ENCODE measurements at places on chromosomes 5 and 9. TPM values are rescaled to one million over a fixed set of nuclear protein-coding genes. Genes with fewer than 3 reads are reported as not detected.

Gene ENTREP1
- 3.8 TPM for total RNA-seq

Gene OLFM1
- 1.2 TPM for total RNA-seq

- DNase-seq: no peak
Measured at GRCh38 chr5:176406436-176407052, 9.8 kb downstream of the CLTB start.

DNA sequence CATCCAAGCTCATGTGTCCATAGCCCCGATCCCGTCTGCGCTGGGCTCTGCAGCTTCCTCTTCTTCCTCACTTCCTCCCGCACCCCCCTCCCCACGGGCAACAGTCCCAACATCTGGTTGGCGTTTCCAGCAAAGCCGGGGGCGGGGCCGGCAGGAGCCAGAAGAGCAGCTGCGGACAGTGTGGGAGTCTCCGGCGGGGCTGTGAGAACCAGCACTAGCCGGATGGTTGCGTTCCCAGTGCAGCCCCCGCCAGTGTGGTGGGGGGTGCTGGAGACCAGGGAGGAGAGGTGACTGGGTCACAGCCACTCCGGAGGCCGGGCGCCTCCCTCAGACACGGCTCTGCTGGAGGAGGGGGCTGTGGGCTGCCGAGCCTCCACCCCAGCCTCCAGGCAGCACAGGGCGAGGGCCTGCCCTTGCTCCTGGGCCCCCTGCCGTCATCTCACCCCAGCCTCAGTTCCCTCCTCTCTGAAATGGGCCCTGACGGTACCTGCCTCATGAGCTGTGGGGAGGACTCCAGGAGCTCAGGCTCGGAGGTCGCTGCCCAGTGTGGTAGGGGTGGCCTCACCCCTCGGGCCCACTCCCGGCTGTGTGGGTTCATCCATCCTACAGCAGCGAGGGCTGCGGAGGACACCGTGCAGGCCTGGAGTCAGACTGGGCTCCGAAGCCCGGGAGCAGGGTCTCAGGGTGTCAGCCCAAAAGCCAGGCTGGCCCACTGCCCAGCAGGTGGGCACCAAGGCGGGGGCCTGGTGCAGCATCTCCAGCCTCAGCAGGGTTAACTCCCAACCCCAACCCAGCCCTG, 41.5 kb upstream of the NOTCH1 start:
- no peak for DNase-seq

DNA sequence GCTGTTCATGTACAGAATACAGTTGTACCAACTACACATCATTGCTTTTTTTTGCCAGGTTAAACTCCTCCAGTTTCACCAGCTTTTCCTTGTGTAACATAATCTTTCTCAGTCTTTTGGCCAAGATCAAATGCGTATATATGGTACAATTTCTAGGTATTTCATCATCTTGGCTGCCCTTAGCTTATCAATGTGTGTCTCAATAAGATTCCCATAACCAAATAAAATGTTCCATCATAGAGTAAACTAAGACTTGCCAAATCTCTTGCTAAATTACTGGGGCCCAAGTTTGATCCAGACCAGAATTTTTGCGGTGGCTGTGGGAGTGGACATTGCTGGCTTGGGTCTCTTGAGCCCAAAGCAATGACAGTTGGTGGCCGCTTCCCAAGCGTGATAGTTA, 24.3 kb upstream of the ERBIN start:
- no peak for DNase-seq

Gene TRPM3
- not detected for total RNA-seq

DNA sequence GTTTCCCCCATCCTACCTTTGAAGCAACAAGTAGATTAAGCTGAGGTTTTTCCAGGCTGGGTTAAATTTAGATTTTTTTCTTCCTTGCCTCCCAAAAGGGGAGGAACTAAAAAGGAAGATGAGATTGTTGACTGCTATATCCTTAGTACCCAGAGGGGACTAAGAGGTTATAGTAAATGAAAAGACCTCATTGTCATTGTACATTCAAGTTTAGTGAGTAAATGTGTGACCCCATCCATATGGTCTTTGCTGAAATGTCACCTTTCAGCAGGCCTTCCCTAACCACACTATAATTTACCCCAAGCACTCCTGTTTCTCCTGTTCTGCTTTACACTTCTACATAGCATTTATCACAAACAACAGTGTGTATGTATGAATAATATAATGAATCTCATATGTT, 35.8 kb upstream of the CHD1 start:
- no peak for DNase-seq

- no peak for DNase-seq
Measured at GRCh38 chr9:78280982-78281668, 15.8 kb upstream of the PSAT1 start.

- no peak for DNase-seq
Measured at GRCh38 chr9:7105095-7105494, 347.3 kb downstream of the KDM4C start.

GRCh38 chr9:18442629-18443491, 31.1 kb upstream of the ADAMTSL1 start:
- no peak for DNase-seq

GRCh38 chr9:93045521-93045920, 13.0 kb upstream of the SUSD3 start:
- no peak for DNase-seq

Gene LAMC3
- 7.3 TPM for total RNA-seq

GRCh38 chr9:18138656-18139055, 335.3 kb upstream of the ADAMTSL1 start:
- no peak for DNase-seq

GRCh38 chr9:121607434-121608167, 43.8 kb upstream of the DAB2IP start:
- DNase-seq: no peak

GRCh38 chr9:121273064-121273775, 5.3 kb downstream of the GSN start:
- no peak for DNase-seq

DNA sequence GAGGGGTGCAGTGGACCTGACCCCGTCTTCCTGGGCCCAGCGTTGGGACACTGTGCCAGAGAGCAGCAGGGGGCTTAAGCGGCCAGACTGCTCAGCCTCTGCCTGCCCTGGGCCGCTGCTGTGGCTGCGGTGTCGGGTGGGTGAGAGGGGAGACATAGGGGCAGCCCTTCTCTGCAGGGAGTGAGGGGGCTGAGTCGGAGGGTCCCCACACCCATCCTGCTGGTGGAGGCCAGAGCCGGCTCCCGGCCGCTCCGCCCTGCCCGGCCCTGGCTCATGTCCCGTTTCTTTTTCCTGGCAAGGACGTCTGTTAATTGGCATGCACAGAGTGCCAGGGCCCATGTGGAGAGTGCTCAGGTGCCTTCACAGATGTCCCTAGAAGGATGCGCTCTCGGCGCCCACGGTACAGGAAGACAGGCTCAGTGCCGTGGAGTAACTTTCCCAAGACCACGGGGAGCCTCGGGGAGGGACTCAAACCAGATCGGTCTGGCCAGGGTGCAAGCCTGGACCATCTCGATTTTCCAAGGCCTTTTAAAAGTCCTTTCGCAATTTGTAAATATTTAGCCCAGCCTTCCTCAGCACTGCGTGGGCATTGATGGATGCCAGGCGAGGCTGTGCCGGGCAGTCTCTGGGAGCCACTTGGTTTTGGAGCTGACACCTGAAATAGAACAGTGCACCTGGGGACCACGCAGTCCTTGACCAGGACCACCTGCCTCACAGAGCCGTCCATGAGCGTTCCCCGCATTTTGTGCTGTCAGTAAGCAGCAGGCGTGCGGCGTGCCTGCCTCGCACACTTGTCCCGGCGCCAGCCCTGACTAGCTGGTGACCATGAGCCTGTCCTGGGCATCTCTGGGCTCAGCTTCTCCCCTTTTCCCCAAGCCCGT, 60.9 kb downstream of the RXRA start:
- DNase-seq: no peak

Gene SLC22A4
- total RNA-seq: 5.4 TPM

GRCh38 chr5:125004009-125004408, 257.6 kb upstream of the ZNF608 start:
- no peak for DNase-seq

- DNase-seq: peak; percentile 80
Measured at GRCh38 chr5:10682801-10683525, 78.1 kb downstream of the DAP start.

- DNase-seq: no peak
Measured at GRCh38 chr5:37197340-37198050, 51.7 kb downstream of the CPLANE1 start.

- no peak for DNase-seq
Measured at GRCh38 chr5:124998520-124998919, 252.1 kb upstream of the ZNF608 start.

DNA sequence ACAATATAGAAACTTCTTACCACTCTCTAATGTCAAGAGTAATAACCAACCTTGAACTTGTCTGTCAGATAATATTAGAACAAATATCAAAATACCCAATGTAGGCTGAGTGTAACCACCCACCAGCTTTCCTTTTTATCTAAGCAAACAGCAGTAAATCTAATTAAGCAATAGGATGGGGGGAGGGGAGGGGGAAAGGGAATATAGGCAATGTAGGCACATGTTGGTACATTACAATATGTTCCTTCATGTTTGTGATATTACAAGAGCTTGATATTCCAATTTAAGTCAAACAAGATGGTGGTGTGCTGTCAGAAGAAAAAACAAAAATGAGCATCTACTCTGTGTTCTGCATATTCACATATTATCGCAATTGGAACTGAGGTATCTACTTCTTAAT, 158.2 kb downstream of the DENND1A start:
- DNase-seq: no peak
